ENCODE measurements at places on chromosomes 5 and 9.
A peak's percentile ranks its signal among the peaks of the same experiment; 100 is the strongest.

DNA sequence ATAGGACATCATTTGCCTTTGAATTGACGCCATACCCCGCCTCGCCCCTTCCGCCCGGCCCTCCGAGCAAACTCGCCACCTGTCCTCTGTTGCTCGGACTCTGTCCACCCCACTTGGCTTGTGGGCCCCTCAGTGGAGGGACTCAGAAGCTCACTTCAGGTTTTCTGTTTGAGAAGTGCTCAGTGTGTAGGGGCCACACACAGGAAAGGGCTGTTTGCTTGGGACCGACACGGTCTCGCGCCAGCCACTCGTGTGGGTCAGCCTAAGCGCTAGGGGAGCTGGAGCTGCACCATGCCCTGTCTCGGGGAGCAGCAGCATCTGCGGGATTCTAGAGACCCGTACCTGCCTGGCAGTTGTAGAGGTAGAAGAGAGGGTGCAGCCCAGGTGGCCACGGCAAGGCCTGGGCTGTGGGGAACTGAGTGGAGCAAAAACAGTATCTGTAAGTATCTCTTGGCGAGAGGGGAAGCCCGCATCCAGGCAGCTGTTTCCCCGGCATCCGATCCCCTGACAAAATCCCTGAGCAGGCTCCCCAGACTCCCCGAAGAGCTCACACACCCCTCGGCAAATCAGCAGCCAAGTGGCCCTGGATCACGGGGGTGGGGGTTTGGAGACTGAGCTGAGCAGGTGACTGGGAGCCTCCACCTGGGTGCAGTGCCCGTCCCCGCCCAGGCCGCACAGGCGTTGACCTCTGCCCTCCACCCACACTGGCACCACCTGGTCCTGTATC lies 52.2 kb downstream of the COL5A1 start:
- no peak for DNase-seq

GRCh38 chr5:60698336-60698735 lies 1.6 kb downstream of the DEPDC1B start:
- no peak for DNase-seq

GRCh38 chr9:23382418-23382817 lies 443.6 kb downstream of the ELAVL2 start:
- no peak for DNase-seq

GRCh38 chr9:38288502-38288901 lies 104.0 kb upstream of the ALDH1B1 start:
- no peak for DNase-seq

GRCh38 chr9:85142496-85142911 lies 473.0 kb downstream of the NTRK2 start:
- no peak for DNase-seq

DNA sequence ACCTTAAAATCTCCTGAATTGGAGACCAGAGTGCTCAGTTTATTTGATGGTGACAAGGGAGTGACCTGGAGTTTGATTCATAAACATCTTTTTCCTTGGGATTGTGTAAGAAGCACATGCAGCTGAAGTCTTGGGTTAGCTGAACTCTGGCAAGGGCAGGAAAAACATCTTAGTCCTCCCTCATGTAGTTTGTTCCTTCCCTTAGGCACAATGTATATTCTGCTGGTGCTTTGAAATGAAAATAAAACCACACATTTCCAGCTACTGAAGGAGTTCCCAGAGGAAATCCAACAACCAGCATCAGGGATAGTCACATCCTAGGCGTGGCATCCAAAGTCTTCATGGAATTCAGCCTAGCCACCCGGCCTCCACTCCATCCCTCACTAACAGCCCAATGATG lies 95.2 kb upstream of the PAPPA start:
- DNase-seq = no peak

DNA sequence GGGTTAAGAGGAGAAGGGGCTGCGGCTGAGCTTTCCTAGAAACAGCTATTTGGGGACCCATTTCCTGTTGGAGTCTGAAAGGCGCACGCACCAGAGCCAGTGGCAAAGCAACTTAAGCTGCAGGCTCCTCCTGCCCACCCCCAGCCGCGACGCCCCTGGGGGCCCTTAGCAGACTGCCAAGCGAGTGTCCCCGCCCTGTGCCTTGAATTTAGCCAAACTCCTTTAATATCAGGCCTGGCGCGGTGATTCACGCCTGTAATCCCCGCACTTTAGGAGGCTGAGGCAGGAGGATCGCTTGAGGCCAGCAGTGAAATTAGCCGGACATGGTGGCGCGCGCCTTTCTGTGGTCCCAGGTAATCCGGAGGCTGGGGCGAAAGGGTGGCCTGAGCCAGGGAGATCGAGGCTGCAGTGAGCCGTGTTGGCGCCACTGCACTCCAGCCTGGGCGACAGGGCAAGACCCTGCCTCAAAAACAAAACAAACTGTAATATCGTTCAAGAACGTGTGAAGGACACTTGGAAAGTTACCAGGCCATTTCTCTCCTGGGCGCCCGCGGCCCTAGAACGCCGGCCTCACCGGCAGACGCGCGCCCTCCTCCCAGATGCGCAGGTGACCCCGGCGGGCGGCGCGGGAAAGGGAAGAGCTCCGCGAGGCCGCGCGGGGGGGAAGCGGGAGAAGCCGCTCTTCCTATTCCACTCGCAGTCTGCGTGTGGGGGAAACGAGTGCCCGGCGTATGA lies 1.0 kb upstream of the F2R start:
- DNase-seq = no peak

GRCh38 chr9:87035879-87036278 lies 88.6 kb upstream of the GAS1 start:
- DNase-seq = peak; percentile 91

DNA sequence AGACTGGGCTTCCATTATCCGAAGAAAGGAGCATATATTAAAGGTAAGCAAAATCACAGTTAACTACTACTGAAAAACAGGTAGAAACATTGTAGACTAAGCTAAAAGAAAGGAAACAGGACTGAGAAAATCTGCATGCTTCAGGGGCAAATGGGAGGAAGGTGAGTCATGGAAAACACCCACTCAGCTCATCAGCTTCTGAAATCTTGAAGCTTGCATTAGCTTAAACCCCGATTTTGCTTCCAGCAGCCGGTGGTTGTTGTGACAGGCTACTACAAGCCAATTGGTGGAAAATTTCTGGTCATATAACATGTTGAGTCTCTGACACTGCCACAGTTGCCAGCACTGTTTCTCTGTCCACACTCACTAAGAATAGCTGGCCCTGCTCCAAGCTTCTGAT lies 179.6 kb upstream of the PUM3 start:
- DNase-seq = no peak

DNA sequence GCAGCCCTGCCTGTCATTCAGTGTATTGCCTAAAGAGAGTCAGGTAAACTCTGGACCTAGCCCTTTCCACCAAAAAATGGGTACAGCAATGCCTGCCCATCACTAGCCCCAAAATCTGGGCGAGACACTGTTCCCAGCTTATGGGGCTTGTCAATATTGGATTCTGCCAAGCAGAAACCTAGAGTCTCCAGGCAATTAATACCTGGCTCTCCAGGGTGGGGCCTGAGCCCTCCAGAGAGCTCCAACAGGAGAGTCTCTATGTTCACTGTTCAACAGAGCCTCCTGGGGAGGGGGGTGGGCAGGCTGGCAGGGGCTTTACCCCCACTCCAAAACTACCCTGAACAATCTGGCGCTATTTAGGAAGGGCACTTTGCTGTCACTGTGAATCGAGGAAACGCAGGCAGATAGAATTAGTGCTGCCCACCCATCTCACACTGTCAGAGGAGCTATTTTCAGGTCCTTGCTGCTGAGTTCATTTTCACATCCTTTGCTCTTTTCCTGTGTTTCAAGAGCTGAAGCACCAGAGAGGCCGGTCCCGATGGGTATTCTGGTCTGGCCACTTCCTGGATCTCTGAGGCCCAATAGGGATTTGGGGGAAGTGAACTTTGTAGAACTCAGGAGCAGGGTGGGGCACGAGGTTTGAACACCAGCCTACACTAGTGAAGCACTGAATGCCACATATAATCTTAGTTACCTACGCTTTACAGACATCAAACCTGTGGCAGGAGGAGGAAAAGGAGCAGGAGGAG lies 121.8 kb downstream of the C5orf15 start:
- DNase-seq = no peak

- peak; percentile 16 for DNase-seq
These were observed 44.2 kb downstream of the NR6A1 start for GRCh38 chr9:124726886-124727285.

GRCh38 chr5:6601271-6601670 lies 31.6 kb downstream of the NSUN2 start:
- no peak for DNase-seq

GRCh38 chr9:83166372-83166771 lies 103.4 kb upstream of the RASEF start:
- no peak for DNase-seq

DNA sequence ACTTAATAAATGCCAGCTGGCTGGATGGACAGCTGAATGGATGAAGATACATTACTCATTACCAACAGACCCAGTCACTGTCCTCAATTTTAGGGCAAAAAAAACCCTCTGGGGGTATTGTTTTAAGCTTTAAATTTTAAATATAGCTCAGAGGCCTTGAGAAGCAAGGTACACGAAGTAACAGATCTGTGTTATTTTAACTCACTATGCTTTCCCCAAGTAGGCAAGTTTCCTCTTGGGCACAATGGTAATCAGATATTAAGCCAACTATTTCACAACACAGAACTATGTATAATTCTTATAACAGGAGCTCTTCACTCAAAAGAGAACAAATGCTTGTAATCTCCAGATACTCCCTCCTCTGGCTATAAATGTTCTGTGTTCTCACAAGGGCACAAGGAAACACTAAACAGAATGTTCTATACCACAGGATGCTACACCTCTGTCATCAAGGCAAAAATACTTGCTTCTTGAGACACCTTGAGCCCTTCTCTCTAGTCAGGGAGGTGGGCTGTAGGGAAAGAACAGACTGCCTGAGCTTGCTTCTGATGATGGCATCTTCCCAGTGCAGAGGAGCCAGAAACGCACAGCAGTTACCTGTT lies 443.8 kb downstream of the SPOCK1 start:
- DNase-seq = no peak

DNA sequence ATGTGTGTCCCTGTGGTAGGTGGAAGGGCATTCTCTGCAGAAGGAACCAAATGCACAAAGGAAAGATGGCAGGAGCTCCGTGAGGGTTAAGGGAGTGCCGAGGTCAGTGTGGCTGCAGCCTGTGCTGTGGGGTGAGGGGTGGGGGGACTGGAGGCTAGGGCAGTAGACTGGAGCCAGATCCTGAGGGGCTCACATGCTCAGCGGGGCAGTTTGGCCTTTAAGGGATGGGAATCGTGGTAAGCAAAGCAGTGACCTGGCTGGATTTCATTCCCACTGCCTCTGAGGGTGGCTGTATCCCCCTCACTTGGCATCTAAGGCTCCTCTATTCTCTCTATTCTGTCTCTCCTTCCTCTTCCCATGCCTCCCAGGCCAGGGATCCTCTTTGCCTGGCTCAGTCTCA lies 15.6 kb downstream of the PITX1 start:
- no peak for DNase-seq

DNA sequence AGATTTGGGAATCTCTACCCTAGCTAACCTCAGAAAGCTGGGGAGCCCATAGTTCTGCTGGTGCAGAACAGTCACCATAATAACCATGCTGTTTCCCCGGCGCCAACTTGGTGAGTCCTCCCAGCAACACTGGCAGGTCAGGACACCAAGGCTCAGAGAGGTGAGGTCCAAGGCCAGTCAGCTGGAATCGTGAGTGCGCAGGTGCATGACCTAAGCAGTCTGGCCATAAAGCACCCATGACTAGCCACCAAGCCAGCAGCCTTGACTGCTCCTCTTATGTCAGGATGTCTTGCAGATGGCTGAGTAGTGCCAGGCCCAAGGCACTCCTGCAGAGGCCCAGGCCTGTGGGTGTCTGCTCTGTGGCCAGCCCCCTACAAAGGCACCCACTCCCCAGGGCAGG lies 2.6 kb downstream of the RNF44 start:
- DNase-seq = no peak

DNA sequence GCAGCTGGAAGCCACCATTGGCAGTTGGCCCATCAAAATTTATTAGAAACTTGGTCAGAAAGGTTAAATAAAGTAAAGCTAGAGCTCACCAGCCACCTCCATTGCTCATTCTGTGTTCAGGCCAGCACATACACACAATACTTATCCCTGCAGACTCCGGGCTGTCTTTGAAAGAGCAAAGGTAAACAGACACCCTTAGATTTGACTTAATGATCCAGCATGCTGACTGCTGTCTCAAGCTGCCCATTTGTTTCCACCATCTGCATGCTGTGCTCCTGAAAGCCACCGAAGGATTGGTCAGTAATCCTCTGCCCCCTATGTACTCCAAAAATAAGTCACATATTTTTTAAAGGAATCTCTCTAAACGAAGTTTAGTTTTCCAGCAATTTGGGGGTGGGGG lies 1059.8 kb upstream of the DMAC1 start:
- DNase-seq = no peak

- no peak for DNase-seq
These were observed 6.1 kb upstream of the RASGEF1C start for GRCh38 chr5:180214870-180215770.

DNA sequence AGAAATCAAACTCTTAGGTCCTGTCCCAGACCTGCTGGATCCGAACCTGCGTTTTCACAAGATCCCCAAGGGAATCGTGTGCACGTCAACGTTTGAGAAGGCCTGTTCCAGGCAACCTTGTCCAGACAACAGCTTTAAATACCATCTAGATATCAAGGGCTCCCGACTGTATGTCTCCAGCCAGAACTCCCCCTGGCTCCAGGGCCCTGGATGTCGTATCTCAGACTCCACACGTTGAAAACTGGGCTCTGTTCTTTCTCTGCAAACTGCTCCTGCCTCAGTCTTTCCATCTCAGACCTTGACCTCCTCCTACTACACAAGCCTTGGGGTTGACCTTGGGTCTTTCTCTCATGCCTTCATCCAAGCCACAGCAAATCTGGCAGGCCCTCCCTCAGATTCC lies 5.8 kb upstream of the ENG start:
- no peak for DNase-seq
